Brain (organoid and tissue), 16 donors: ENCODE measurements at places on chromosomes 5 and 9.
A peak's percentile ranks its signal among the peaks of the same experiment; 100 is the strongest.

DNA sequence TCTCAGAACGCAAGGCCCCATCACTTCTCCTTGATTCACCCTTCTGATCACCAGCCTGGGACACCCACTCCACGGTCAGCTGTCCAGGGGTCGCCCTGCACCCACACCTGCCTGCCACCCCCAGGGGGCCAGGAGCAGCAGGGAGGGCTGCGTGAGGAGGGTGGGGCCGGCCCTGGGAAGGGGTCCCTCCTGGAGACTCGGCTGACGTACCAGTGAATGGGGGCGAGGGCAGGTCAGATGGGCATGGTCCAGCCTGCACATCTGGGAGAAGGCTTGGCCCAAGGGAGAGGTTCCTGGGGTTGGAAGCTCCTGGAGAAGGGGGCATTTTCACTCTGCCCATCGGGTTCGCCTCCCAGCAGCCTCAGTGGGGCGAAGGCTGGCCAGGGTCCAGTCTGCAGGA, 21.8 kb upstream of the SARDH start:
- DNase-seq = no peak

DNA sequence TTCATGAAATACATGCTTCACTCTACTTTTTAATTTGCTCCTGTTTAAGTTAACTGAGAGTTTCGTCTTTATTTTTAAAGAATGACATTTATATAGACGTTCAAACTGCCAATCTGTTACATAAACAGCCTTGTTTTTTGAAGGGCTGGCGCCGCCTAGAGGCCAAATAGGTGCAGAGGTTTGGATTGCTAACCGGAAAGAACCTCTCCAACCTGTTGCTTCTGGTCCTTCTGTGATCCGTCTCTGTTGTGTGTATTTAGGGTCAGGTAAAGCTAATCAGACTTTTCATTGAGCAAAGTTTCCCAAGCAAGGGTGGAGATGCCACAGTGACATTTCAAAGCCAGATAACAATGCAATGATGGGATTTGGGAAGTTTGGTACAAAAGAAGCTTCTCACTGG, 39.5 kb upstream of the GLIS3 start:
- DNase-seq = peak; percentile 72

- DNase-seq = peak; percentile 64
Observed at GRCh38 chr5:55601204-55601618, 66.4 kb upstream of the PLPP1 start.

DNA sequence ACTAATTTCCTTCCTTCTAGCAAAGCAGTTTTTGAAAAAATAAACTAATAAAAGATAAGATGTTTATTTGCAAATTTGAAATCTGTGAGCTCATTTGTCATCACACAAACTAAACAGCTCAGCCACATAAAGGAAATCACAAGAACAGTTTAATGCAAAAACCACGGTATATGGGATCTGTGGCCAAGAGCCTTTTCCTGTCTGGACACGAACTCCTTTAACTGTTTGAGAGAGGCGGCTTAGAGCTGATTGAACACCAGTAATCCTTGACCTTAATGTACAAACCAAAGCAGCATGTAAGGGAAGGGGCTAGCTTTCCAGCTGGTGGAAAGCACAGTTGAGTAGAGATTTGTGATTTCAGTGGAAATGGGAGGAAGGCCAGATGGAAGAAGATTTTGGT, 66.3 kb upstream of the SPINK5 start:
- DNase-seq = no peak

GRCh38 chr9:12684974-12685373, 8.2 kb upstream of the TYRP1 start:
- no peak for DNase-seq

DNA sequence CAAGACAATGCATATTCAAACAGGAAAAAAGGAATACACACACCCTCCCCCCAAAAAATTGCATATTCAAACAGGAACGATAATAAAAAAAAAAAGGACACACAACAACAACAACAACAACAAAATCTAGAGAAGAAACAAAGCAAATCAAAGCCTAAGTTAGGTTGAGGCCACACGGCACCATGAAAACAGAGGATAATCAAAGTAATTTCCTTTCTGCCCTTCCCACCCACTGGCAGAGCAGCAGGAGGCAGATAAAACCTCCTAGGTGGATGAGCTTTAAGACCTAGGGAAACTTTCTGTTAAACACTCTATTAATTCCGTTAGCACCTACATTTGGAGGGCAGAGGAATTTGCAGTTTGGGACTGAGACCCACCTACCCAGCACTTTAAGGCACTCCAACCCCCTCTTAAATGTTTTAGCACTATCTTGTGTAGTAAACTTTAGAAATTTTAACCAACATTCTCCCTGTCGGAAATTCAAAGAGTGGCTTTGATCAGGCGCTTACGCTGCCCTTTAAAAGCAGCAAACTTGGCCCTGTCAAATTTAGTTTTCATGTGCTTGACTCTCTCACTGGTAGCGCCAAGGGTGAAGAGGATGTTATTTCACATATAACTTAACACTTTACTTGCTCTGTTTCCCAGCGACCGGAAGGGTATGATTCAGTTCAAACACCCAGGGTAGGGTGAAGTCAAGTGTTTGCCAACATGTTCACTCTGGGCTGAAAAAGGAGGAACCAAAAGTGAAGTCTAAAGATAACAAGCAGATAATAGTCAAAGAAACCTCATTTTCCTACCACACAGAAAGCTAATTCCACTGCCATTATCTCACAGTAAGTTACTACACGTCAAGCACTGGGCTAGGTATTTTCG, 9.2 kb downstream of the ENC1 start:
- DNase-seq = no peak

DNA sequence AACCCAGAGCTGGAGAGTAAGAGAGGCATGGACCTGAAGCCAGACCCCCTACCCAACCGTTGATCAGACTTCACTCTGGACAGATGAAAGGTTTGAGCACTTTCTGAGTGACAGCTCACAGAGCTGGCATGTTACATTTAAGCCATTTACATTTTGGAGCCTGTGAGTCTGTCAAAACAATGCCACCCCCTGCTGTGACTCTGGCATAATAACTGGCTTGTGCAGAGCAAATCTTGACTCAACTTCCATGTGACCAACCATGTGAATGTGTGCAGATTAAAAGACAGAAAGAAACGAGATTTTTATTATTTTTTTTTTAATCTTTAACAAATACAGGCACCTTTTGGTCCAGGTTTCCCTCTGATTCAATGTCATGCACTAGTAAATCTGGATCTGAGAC, 48.5 kb downstream of the MFAP3 start:
- peak; percentile 96 for DNase-seq

GRCh38 chr9:69986970-69987369, 56.7 kb upstream of the MAMDC2 start:
- peak; percentile 14 for DNase-seq

DNA sequence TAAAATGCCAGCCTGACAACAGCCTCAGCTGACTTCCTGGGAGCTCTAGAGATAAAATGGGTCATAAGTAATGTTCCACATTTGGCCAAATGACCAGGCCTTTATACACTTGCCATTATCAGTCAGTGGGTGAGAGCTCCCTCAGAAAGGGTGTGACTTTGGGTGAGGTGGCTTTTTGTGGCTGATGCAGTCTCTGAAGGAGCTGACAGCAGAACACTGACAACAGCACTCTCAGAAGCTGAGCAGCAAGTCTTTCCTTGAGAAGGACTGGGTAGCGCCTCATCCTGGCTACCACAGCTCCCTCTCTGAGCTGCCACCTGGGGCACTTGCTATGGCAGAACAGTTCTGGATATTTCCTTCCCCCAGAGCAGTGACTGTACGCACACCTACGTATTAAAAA, 22.0 kb upstream of the GNAQ start:
- DNase-seq = no peak

GRCh38 chr9:32968101-32969011, 33.1 kb downstream of the APTX start:
- peak; percentile 86 for DNase-seq

DNA sequence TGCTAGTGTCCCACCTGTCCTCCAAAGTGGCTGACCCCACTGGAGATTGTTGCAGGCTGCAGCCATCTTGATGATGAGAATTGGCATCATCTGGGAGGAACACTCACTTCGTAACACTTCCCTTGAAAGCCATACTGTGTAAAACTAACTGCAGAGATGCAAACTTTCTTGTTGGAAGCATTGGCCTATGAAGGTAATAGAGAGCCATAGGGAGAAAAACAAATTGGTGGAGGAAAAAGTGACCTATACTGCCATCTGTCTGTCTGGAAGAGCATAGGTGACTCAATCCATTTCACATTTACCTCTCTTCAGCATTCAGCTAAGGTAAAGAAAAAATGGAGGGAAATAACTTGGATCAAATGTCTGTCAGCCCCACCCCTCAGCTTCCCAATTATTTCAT, 473.4 kb downstream of the NTRK2 start:
- peak; percentile 37 for DNase-seq

GRCh38 chr9:107222020-107222522, 61.0 kb upstream of the RAD23B start:
- DNase-seq = peak; percentile 17

DNA sequence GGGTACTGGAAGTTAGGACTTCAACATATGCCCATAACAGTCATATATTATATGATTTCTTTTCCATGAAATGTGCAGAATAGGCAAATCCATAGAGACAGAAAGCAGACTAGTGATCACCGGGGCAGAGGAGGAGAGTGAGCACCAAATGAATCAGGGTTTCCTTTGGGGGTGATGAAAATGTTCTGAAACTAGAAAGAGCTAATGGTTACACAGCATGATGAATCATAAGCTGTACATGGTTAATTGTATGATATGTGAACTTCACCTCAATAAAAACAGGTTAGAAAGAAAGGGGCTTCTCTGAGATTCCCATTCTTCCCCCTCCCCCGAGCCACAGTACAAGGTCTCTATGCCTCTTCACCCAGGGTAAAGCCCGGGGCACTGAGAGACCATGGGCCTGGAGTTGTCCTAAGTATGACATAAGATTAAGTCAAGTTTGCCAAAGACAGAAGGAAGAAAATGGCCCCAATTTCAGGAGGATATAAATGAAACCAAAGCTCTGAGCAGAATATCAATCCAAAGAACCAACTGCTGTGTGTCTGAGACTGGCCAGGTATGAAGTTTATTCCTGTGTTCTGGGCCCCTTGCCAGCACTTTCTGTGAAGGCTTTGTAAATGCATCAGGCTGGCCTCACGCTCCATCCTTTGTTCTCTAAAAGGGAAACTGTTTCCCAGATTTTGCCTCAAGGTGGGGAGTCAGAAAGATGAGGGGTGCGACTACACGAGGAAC, 243.8 kb downstream of the CDK5RAP2 start:
- no peak for DNase-seq

DNA sequence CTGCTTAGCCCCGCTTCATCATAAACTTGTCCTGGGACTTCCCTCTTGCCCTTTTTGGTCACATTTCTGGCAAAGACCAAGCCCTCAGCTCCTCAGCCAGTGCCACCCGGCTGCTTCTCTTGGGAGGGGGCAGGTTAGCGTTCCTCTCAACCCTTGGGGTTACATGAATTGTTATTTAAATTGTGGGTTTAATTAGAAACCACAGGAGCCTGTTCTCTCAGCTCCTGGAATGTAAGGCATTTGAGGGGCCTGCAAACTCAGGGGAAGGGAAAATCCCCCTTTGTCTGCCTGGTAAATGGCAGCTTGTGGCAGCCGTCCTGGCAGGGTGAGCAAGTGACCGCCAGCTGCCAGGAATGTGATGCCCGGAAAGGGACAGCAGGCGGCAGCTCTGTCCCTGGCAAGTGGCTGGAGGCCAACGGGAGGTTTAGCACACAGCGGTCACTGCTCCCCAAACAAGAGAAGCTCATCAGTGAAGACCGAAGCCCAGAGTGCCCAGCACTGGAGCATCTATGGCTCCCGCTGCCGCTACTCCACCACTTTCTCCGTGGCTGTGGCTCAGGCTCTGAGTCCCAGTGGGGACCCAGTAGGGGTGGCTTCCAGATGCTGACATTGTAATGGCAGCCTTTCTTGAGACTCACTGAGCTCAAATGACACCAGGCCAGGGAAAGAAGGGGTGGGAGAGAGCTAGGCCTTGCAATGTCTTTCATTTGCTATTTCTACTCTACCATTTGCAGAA, 51.7 kb downstream of the SHB start:
- DNase-seq = peak; percentile 79

- DNase-seq = no peak
Observed at GRCh38 chr9:1960342-1961042, 54.7 kb upstream of the SMARCA2 start.

- no peak for DNase-seq
Observed at GRCh38 chr9:91056917-91057316, 255.3 kb downstream of the SYK start.

DNA sequence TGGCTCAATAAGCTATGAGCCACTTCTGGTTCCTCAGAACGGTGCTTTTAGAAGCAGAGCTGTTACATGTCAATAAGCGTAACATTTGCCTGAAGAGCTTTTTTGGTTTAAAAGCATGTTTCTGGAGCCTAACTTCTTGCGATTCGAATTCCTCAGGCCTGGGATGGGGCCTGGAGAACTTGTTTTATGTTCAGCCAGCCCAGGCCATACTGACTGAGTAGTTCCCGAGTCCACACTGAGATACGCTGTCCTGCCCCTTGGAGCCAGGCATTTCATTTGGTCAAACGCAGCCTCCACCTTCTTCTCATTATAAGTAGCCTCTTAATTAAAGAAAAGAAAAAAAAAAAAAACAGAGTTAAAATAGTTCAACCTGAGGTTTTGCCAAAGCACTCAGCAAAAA, 260.6 kb upstream of the ANKRD55 start:
- no peak for DNase-seq

- no peak for DNase-seq
Observed at GRCh38 chr9:126894052-126894603, 20.5 kb upstream of the RALGPS1 start.

- DNase-seq = no peak
Observed at GRCh38 chr9:36827593-36827992, 206.5 kb downstream of the PAX5 start.

- no peak for DNase-seq
Observed at GRCh38 chr9:112364761-112365160, 15.1 kb upstream of the HSDL2 start.

DNA sequence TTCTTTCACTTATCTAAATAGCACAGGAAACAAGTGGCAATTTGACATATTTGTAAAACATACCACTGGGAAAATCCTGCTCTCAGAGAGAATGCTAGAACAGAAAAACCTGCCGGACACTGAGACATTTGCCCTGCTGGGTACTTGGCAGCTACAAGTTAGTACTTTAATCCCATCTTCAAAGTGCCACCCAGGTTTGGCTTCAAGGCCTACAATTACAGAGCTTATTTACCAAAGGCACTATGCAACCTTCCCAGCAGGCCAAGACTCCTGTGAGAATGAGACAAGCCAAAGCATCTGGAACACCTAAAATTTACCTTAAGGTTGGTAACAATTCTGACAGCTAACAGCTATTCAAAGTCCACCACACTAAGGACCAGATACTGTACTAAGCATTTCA, 78.3 kb downstream of the TSSK1B start:
- no peak for DNase-seq

DNA sequence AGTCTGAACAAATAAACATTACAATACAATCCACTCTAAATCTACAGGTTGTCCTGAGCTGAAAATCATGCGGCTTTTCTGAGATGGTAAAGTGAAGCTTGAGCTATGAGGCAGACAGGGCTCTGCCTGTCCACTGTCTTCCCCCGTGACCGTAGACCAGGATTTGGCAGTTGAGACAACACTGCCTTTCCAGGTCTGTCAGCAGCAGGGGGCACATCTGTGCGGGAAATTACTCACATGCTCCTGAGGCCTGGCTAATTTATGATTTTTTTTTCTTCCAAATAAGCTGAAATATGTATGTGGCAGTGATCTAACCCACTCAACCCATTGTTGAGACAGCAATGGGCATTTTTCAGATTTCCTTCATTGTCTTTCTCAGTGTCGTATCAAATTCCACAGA, 307.9 kb downstream of the FBXL7 start:
- DNase-seq = no peak
